ENCODE measurements at places on chromosomes 7 and 10. TPM values are rescaled to one million over a fixed set of nuclear protein-coding genes. Genes with fewer than 3 reads are reported as not detected.

DNA sequence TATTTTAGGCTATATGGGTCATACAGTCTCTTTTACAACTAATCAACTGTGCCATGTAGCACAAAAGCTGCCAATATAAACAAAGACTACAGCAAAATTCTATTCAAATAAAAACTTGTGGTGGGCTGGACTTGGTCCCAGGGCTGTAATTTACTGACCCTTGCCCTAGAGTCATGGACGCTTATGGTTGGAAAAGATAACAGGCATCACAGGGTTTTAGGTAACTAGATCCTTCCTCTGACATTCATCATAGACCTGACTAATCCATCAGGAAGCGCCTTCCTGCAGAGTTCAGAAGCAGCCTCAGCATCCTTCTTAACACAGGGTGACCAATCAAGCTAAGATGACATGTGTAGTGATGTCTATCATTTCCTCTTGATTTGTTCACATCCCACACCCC, 40.2 kb upstream of the GPAM start:
- DNase-seq = no peak

- DNase-seq = no peak
Measured at GRCh38 chr7:143284591-143285469, at the start of gene TMEM139. Gene TMEM139, plus strand, starts transcription at chr7:143284958. Its CDS starts 1,000 bp downstream, at chr7:143285958.

- DNase-seq = no peak
Measured at GRCh38 chr10:60155943-60156683, 233.6 kb downstream of the ANK3 start.

GRCh38 chr10:94066411-94066810, 72.7 kb downstream of the PLCE1 start:
- DNase-seq = no peak

- DNase-seq = no peak
Measured at GRCh38 chr10:124529661-124530214, 68.1 kb downstream of the LHPP start.

Gene HMX2
- total RNA-seq = not detected

Gene INTS15
- total RNA-seq = 19.3 TPM

Gene ABCA13
- total RNA-seq = 0.71 TPM

Gene CPED1
- total RNA-seq = 3.6 TPM

All from foreskin keratinocyte (primary cell).